ENCODE measurements at places on chromosomes 11 and 22. TPM values are rescaled to one million over a fixed set of nuclear protein-coding genes. Genes with fewer than 3 reads are reported as not detected.

Gene TMPRSS5
- not detected for total RNA-seq

Gene RAB6A
- total RNA-seq, result 109 TPM

Gene TMPRSS4
- not detected for total RNA-seq

Gene UBQLN3
- total RNA-seq, result not detected

- H3K36me3 ChIP-seq, result no peaks in the 10 kb centered on the region
- no peaks in the 10 kb centered on the region for H3K27me3 ChIP-seq
- peaks cover 13% of the 10 kb centered on the region for H3K4me1 ChIP-seq
- H3K27ac ChIP-seq, result no peak overlapping the region
Measured at GRCh38 chr11:122815900-122816299, 22.4 kb upstream of the CRTAM start.

DNA sequence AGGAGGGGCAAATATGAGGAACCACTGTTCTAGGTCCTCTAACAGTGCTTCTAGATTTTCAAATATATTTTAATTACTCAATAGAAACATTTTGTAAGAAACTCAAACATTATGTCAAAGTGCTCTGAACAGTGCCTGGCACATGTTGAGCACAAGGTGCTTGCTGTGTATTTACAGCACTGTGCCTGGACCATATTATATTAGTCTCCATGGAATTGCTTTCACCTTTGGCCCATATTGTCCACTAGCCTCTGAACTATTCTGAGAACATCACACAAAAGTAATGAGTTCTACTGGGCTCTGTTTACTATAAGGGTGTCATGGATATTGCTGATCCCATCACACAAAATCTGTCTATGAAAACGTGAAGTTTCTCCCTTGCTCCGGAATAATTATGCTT, 76.7 kb downstream of the PPFIBP2 start:
- no peaks in the 10 kb centered on the region for H3K36me3 ChIP-seq
- no peaks in the 10 kb centered on the region for H3K27me3 ChIP-seq
- no peak overlapping the region for H3K27ac ChIP-seq
- peaks cover 31% of the 10 kb centered on the region for H3K4me1 ChIP-seq
- no peak overlapping the region for H3K4me3 ChIP-seq
- DNase-seq, result no peak

DNA sequence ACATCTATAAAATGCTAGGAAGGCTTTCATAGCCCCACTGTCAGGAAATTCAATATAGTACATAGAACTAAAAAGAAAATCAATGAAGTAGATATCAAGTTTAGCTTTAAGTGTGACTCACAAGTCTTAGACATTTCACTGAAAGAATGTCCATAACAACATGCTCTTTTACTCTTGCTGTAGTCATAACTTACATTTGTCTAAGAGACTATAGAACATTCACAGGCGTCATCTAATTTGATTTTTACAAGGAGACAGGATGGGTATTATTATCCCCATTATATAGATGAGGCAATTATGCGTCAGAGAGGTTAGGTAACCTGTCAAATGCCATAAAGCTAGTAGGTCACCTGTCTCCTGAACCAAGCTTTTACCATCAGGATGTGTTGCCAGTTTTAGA, 36.9 kb downstream of the BDNF start:
- no peak overlapping the region for H3K4me3 ChIP-seq
- H3K36me3 ChIP-seq, result peaks cover 73% of the 10 kb centered on the region
- H3K27me3 ChIP-seq, result peaks cover 8% of the 10 kb centered on the region
- peaks cover 88% of the 10 kb centered on the region for H3K4me1 ChIP-seq
- no peak for DNase-seq

DNA sequence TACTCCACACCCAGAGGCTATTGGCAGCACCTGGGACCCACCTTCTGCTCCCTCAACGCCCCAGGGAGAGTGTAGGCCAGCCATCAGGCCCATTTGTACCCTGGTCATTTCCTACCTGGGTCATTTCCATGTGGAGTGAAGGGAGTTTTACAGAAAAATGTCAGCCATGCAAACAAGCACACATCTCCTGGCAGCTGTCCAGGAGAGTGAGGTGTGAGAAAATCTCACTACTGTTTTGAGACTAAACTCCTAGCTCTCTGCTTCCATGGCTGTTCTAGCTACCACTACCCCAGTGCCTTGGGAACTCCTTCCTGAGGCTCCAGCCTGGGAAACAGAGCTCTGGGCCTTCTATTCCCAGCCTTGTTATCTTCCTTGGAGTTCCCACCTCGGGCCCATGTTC, 2.8 kb upstream of the TMPRSS13 start:
- no peak overlapping the region for H3K27ac ChIP-seq
- H3K4me1 ChIP-seq, result no peaks in the 10 kb centered on the region
- H3K27me3 ChIP-seq, result peaks cover 60% of the 10 kb centered on the region
- no peaks in the 10 kb centered on the region for H3K36me3 ChIP-seq

- H3K4me3 ChIP-seq, result no peak overlapping the region
- H3K36me3 ChIP-seq, result peaks cover 12% of the 10 kb centered on the region
- no peak overlapping the region for H3K27ac ChIP-seq
- DNase-seq, result no peak
- no peaks in the 10 kb centered on the region for H3K4me1 ChIP-seq
Measured at GRCh38 chr22:49012712-49013395, 814.8 kb downstream of the BRD1 start.

DNA sequence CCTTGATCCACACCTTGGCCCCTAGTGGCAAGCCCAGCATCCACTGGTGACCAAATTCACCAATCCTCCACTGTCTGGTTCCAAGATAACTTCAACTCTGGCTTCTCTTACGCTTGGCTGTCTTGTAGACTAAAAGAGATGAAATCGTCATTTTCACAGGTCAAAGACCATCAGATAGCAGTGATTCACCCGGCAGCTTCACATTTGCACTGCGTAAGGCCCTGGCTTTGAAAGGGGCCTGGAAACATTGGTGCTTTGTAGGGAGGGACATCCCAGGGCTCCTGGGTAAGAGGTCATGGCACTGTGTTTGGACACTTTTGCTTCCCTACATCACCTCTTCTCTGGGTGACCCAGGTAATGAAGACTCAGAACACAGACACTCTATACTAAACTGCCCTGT, 30.1 kb upstream of the FADD start:
- no peak overlapping the region for H3K27ac ChIP-seq
- no peak overlapping the region for H3K4me3 ChIP-seq

GRCh38 chr11:120810251-120810650, 213.7 kb upstream of the TBCEL start:
- no peak overlapping the region for H3K27ac ChIP-seq
- peaks cover 15% of the 10 kb centered on the region for H3K4me1 ChIP-seq
- H3K36me3 ChIP-seq, result no peaks in the 10 kb centered on the region

DNA sequence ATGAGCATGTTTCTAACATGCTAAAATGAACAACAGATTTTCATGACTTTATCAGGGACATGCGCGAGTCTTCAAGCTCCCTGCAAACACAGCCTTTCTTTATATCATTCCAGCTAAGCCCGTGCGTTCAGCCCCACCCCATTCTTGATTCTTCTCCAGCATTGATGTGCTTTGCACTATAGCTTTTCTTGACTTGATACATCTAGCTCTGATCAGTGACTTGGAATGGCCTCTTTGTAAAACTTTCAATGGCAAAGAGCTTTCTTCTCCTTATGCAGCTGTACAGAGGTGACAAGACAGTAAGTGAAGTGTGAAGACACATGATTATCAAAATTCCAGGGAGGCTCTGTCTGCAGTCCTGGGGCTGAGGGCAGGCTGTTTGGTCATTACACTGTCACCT, 561.0 kb downstream of the OPCML start:
- no peak overlapping the region for H3K27ac ChIP-seq
- peaks cover 15% of the 10 kb centered on the region for H3K27me3 ChIP-seq
- H3K4me1 ChIP-seq, result no peaks in the 10 kb centered on the region
- H3K4me3 ChIP-seq, result no peak overlapping the region
- H3K36me3 ChIP-seq, result no peaks in the 10 kb centered on the region
- DNase-seq, result no peak

GRCh38 chr11:1341928-1342524, 32.6 kb upstream of the TOLLIP start:
- H3K4me3 ChIP-seq, result no peak overlapping the region
- peak; percentile 8 for DNase-seq

GRCh38 chr22:36323855-36324331, 63.9 kb downstream of the MYH9 start:
- peaks cover 78% of the 10 kb centered on the region for H3K36me3 ChIP-seq
- H3K27ac ChIP-seq, result peak overlapping the region; percentile 99
- peaks cover 60% of the 10 kb centered on the region for H3K4me1 ChIP-seq
- no peak overlapping the region for H3K4me3 ChIP-seq

DNA sequence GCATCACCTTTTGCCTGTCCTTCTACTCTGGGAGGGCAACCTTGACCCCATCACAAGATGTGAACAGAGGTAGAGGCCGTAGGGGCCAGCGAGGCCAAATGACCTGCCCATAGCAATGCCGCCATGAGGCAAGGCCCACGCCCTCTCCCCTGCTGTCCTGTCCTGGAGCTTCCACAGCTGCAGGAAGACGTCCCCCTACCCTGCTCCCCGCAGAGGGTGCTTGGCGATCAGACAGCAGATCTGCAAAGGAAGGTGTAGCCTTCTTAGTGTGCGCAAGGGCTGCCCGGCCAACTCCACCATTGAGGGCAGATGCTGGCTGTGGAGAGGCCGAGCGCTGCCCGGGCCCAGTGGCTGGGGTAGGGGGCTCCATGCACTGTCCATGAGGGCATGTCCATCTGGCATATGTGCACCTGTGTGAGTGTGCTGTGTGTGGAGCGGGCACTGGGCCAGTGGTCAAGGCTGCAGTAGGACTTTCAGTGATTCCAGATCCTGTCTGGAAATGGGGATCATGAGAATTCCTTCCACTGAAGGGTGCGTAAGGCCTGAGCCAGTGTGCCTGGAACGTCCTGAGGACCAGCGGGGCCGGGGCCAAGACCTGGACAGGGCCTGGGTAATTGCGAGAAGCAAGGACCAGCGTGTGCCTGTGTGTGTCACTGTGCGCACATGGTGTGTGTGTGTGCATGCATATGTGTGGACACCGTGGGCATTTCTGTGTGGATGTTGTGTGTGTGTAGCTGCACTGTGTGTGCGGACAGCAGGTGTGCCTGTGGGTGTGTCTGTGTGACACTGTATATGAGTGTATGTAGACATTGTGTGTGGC, 11.0 kb downstream of the TRPM5 start:
- H3K36me3 ChIP-seq, result no peaks in the 10 kb centered on the region
- H3K27me3 ChIP-seq, result peaks cover 7% of the 10 kb centered on the region
- DNase-seq, result no peak
- H3K4me3 ChIP-seq, result no peak overlapping the region
- no peaks in the 10 kb centered on the region for H3K4me1 ChIP-seq
- H3K27ac ChIP-seq, result no peak overlapping the region

DNA sequence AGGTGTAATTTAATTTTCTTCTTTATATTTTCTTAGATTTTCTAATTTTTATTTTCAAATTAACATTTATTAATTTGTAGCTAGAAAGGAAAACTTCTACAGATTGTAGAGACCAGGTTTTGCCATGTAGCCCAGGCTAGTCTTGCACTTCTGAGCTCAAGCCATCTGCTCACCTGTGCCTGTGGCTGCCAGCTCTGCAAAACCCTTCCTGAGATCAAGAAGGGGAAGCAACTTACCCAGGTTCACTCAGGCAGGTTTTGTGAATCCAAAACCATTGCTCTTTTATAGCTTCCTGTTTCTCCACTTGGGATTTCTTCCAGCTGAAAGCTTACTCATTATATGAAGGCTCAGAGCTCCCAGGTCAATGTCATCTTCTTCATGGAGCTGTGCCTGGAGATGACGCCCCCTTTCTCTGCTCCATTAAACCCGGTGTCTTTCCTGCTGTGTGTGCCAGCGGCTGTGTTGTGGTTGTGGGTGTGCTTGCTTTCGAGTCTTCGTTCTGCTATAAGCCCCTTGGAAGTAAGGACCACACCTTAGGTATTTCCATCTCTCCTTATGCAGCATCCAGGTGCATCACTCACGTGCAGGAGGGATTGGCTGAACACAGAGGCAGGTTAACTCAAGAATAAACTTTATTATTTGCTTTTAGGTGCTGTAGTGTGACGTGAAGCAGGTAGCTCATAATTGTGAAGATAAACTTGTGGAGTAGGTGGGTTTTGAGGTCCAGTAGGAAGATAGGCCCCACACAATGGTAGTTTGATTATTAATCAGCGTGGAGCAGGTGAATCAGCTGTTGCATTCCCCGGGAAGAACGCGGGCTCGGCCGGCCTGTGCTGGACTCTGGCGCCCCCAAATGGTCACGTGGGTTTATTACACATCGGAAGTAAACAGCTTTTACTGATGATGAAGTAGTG, 42.2 kb upstream of the INCENP start:
- H3K4me1 ChIP-seq, result peaks cover 10% of the 10 kb centered on the region
- H3K27me3 ChIP-seq, result no peaks in the 10 kb centered on the region
- no peak overlapping the region for H3K4me3 ChIP-seq
- DNase-seq, result peak; percentile 58
- no peaks in the 10 kb centered on the region for H3K36me3 ChIP-seq
- H3K27ac ChIP-seq, result peak overlapping the region; percentile 53

DNA sequence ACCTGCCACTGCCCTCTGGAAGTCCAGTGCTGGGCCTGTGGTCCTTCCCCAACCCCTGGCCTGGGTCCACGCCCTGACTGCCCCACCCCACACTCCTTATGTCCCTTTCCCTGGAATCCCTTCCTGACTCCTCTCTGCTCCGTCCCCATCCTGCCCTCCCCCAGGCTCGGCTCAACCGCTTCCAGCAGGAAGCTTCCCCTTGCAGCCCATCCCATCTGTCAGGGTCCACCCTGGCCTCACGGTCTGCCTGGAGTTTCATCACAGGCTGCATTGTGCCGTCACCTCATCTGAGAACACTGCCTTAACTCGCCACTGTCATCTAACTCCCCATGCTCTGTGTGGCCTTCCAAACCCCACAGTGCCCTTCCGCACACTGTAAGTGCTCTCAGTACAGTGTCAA, 64.3 kb downstream of the NAT10 start:
- H3K27ac ChIP-seq, result no peak overlapping the region
- no peak for DNase-seq
- H3K27me3 ChIP-seq, result peaks cover 13% of the 10 kb centered on the region
- H3K4me1 ChIP-seq, result peaks cover 9% of the 10 kb centered on the region
